ENCODE measurements at places on chromosomes 7 and 10.

DNA sequence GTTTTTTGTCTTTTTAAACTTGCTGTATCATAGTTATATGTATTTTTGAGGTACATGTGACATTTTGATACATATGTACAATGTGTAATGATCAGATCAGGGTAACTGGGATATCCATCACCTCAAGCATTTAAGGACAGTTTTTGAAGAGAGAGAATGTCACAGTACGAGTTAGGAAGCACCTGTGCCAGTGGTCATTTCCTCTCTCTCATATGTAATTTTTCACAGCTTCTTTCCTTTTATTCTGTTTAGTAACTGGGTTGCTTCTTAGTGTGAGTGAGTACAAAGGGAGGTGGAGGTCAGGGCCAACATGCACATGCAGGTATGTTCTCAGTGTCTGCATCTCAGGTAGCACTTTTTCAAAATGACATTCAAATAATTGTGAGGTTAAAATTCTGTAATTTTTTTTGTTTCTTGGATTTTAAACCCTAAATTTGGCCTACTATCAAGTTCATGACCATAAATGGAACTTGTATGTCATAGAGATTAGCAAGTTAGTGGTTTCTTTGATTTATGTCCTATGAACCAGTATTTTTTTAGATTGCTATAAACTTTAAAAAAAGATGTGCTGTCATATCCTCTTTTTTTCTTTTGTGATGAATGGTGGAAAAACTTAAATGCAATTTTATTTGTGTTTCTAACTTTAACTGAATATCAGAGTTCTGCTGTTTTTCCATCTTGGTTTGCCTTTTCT, 42.7 kb downstream of the SNX10 start:
- no peak for DNase-seq

GRCh38 chr7:104843198-104843597, 170.8 kb upstream of the KMT2E start:
- no peak for DNase-seq

DNA sequence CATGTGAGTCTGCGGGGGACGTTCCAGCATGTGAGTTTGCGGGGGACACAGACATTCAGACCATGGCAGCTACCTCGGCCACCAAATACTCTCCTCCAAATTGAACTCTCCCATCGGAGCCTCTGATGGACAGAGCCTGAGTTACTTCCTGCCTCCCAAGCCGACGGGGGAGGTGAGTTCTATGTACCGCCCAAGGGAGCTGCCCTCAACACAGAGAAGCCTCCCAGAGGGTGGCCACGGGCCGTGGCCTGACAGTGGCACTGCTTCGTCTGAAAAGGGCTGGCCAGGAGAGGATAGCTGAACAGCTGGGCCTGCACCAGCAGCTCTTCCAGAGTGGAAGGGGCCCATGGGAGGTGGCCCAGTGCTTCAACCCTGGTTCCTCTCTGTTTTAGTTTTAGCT, 274.5 kb upstream of the PPP2R2D start:
- no peak for DNase-seq

GRCh38 chr7:156609010-156609877, 31.3 kb upstream of the RNF32 start:
- no peak for DNase-seq

DNA sequence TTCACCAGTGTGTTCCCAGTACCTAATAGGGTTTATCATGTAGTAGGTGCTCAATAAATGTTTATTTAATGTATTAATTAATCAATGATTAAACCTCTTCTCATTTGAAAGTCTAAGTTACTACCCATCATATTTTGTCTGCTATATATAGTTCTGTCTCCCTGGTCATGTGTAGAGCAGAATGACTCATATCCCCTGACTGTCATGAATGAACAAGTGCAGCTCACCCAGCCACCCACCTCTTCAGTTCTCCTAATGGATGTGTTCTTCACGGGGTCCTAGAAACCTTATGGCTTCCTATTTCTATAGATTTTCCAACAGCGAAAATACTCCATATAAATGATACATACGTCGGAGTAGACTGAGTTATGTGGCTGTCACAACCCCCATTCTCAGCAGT, 64.5 kb downstream of the HIF1AN start:
- no peak for DNase-seq

DNA sequence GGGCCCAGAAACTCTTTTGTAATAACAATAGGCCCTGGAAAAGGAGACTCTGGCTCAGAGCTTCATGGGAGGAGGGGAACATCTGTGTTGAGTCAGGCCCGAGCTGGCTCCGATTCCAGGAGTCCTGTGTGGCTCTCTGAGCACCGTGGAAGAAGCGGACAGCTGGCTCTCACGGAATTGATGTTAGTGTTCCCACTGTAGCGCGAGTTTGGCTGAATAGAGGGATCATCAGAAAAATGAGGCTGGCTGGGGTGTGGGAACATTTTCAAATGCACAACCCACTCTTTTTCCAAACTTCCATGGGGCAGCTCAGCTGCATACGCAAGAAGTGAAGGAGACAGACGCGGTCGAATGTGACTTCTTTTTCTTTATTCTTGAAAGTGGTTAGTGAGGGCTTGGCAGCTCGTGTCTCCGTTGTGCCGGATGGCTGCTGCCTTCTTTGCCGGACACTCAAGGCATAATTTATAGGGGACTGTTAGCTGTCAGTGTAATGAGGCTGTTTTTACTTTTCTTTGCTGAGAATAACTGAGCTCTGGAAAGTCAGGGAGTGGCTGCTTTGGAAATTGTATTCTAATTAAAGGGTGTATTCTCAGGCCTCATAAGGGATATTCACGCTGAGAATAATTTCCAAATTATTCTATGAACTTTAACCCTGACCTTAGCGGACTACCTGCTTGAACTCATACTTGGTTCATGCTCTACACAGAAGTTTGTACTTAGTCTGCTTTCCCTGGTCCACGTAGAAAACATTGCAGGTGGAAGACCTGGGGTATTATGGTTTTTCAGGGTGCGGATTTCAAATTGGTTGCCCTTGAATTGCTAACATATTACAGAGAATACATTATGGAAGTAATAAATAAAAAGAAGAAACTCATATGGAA, 23.1 kb downstream of the MDFIC start:
- no peak for DNase-seq

- no peak for DNase-seq
Measured at GRCh38 chr7:106767078-106767477, 98.0 kb upstream of the PIK3CG start.

GRCh38 chr10:71770789-71771188, 2.5 kb downstream of the VSIR start:
- no peak for DNase-seq

GRCh38 chr10:30762620-30763019, 133.1 kb upstream of the LYZL2 start:
- no peak for DNase-seq

GRCh38 chr10:102119417-102120141, 589 bp downstream of the LDB1 start:
- peak; percentile 54 for DNase-seq

DNA sequence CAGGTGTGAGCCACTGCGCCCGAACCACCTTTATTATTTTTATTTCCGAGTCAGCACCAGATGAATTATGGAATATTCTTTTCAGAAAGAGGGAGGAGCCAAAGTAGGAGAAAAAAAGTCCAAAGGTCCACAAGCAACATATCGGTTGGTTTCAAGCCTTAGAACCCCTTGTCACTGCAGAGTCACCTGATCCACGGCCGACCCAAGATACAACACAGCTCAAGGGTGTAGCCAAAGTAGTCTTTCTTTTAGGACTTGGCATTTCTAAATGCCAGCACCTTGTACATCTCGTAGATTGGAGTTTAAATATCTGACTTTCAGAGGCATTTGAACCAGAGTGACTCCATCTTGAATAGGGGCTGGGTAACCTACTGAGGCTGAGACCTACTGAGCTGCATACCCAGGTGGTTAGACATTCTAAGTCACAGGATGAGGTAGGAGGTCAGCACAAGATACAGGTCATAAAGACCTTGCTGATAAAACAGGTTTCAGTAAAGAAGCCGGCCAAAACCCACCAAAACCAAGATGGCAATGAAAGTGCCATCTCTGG, 113.9 kb upstream of the ANLN start:
- DNase-seq = no peak

GRCh38 chr7:1572111-1572822, 2.4 kb upstream of the PSMG3 start:
- no peak for DNase-seq

DNA sequence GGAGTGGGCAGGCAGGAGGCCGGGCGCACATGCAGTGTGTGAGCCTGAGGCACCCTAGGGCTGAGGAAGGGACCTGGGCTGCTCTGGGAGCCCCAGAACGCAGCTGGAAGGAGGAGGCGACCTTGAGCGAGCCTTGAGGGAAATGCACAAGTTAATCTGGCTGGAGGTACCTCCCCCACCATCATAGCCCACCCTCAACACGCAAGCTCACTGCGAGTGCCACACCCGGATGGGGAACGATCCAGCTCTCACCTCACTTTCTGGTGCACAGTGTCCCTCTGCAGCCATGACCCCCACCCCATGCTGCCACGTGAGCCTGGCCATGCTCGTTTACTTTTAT, 162.4 kb upstream of the PPP2R2D start:
- DNase-seq = no peak

DNA sequence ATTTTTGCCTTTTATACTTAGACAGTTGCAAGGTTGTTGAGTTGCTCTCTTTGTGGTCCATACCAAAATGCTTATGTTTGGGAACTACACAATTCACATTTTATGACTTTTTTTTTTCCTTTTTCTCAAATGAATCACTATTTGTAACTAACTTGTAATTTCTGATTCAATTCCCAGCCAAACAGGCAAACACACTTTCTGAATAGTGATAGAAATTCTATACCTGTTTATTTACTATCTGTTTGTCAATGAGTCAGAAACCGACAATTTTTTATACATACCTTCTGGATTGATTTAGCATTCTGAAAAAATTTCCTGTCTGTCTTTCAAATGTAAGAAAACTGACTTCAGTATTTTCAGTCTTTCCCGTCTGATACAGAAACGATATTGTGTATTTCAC, 69.1 kb downstream of the MBL2 start:
- DNase-seq = no peak

- no peak for DNase-seq
Measured at GRCh38 chr7:29115130-29115687, 31.1 kb downstream of the CPVL start.

DNA sequence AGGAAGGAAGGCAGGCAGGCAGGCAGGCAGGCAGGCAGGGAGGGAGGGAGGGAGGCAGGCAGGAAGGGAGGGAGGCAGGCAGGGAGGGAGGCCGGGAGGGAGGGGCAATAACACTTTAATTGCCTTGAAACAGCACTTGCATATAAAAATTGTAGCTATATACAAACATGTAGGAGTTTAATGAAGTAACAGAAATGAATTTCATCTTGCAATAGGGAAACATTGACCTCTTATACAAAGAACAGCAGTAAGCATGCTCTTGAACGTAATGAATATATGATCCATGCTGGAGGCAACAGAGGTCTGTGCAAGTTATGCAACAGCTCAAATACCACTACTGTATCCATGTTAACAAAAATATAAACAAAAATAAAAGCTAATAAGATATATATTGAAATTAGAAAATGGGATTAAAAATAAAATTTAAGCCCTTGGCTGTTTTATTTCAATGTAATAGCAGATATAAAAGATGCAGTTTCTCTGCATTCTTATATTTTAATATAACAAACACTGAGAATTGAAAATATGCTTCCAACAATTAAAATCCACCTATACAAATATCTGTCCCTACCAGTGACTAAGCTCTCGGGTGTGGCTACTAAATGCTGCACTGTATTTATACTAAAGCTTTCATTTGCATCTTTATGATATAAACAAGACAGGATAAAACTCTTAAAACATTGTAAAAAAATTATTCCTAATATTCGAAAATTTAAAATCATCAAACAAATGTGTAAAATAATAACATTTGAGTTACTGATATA, 50.3 kb downstream of the CACNA2D1 start:
- no peak for DNase-seq

DNA sequence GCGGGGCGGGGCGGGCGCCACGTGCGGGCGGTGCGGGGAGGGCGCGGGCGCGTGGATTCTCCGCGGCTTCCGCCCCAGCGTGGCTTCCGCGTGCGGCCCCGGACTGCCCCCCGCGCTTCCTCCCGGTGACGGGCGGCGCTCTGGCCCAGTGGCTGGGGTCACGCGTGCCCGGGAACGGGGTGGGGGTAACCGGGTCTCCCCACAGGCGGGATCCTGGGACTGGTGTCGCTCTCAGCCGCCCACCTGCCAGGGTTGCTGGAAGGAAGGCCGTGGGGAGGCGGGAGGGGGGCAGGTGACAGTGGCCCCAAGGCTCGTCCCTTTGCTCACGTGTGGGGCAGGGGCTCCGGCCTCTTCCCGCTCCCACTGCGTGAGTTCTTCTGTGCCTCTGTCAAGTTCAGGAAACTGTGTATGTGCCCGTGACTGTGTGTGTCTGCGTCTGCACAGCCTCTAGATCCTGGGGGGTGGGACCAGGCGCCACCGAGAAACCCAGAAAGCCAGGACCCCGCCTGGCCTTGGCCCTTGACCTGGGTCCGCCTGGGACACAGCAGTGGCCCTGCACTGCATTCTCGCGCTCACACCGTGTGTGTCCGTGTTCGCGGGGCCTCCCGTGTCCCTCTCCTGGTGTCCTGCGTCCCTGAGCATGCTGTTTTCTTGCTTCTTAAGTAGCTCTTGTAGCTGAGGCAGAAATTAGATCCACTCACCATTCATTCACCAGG, 919 bp downstream of the MAFK start:
- DNase-seq = peak; percentile 41

GRCh38 chr7:100629117-100629716, 12.1 kb downstream of the TFR2 start:
- peak; percentile 18 for DNase-seq

- no peak for DNase-seq
Measured at GRCh38 chr10:75972491-75973276, 541.3 kb downstream of the LRMDA start.

DNA sequence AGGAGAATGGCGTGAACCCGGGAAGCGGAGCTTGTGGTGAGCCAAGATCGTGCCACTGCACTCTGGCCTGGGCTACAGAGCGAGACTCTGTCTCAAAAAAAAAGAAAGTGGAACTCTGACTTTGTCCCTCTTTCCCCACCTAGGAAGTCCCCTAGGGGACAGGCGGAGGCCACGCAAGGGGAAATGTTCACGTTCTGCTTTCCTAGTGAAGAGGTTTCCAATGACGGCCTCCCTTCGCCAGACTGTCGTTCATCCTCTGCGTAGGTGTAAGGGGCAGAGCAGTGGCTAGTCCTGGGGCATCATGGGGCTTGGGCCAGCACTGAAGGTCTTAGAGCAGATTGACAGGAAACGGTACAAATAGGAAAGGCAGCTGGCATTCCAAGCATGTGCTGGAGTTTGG, 30.6 kb downstream of the SUFU start:
- DNase-seq = no peak

DNA sequence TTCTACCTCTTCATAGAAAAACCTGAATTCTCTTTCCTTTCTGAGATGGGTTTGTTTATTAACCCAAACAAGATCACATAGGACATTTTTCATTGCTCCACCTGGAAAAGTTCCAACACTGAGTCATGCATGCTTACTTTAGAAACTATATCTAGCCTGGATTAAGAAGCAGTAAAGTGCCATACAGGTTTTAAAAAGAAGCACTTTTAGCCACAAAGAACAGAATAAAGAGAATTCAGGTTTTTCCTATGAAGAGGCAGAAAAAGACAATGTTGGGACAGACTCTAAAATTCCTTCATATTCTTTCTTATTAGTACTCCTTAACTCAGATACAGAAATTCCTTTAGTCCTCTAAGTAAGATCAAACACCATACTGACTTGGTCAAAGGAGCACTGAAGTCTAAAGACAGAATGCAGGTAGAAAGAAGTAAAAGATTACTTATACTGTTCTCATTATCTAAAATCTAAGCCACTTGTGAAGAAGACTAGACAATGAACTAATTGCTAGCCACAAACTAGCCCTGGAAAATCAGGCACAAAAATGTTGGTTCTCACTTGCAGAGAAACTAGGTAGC, 241.3 kb downstream of the ANK3 start:
- DNase-seq = no peak
